ENCODE measurements at places on chromosomes 1 and 21.

DNA sequence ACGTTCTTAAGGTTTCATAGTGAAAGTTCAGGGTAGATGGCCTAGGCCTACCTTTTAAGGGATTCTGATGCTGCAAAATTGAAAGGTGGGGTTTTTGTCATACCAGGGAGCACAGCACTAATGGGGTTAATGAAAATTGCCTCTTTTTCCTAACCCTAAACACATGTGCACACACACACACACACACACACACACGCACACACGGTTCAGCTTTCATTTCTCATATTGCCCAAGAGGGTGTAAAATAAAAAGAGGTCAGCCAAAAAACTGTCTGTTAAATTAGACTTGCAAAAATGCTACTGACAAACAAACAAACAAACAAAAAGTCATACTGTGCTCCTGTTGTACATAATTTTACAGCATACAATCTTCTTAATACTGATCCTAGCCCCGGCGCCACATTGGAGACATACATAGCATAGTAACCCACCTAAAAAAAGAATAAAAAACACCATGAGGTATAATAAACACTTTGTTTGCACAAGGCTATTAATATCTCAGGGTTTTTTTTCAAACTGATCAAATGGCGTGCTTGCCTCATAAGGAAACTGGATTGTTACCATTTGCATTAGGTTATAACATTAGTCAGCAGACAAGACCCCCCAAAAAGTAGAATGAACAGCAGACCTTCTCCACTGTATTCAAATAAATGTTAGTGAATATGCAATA is 69.1 kb downstream of the TGFB2 start:
- DNase-seq = no peak

- DNase-seq = no peak
Observed at GRCh38 chr1:157292302-157292701, 154.1 kb upstream of the ETV3 start.

- peak; percentile 62 for DNase-seq
Observed at GRCh38 chr1:206864939-206865671, at the start of gene IL20. Gene IL20, plus strand, starts transcription at chr1:206865623. Its CDS starts 230 bp downstream, at chr1:206865853.

GRCh38 chr1:153356392-153357075 is 1.1 kb upstream of the S100A9 start:
- DNase-seq = no peak

GRCh38 chr1:39745016-39745670 is 6.5 kb downstream of the PPIE start:
- no peak for DNase-seq

DNA sequence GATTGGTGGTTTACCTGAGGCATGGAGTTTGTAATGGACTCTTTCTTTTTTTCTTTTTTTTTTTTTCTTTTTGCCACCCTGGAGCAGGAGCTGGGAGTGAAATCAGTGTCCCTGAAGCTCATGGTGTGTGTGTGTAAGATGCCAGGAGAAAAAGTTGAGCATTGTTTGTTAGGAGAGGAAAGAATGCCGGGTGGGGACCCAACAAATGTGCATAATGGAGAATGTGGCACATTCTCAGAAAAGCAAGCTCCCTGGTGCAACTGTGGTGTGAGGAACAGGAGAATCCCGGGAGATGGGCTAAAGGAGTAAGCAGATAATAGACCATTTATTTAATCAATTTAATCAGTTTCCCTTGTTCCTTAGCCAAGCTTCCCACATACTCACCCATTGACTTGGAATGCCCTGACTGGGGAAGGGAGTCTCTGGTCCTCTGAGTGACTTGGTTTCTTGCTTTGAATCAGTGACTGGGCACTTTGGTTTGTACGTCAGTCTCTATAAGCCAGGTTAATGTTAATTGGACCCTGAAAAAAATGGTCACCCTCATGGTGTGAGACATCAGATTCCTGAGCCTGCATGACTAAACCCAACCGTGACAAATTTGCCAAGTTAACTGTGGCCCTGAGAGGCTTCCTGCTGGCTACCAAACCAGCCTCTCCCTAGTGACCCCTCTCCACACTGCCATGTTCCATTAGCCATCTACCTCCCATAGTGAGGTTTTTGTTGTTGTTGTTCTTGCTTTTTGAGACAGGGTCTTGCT is 43.9 kb upstream of the ITPKB start:
- no peak for DNase-seq

DNA sequence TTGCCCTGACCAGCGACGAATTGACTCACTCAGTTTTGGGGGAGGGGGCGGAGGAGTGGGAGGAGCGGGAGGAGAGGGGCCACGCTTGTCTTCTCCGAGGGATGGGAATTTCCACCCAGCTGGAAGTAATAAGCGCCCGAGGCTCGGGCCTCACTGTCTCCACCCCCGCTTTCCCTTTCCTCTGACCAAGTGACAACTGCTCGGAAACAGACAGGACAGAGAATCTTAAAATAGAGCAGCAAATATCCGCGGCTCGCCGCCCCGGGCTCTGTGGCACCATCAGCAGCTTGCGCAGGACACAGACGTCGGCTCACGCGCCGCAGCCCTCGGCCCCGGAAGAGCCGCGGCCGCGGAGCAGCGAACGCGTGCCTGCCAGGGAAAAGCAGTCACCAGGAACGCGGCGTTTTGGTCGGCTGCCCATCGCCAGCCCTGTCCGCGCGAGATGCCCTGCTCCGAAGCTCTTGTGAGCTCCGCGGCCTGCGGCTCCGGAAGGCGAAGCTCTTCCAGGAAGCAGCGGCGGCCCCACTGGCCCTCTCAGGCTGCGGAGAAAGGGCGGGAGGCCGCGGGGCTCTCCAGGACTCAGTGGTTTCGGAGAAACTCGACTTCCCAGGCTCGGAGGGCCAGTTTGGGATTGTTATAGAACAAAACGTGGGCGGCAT is 10.7 kb upstream of the RGS16 start:
- DNase-seq = peak; percentile 77

DNA sequence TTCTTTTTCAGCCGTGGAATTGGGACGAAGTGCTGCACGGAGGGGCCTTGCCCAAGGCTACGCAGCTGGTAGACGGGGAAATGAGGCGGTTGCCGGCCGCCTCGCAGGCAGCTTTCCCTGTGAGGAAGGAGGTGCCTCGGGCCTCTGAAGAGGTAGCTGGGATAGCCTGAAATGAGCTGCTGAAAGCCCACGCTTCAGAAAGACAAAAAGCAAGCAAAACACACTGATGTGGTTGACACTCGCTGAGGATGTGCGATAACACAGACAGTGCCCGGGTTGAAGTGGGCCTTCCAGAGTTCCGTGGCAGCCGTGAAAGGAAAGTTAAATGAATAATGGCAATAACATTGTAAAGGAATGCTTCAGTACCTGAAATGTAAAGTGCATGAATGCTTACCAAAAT is 47.2 kb downstream of the S1PR1 start:
- no peak for DNase-seq

DNA sequence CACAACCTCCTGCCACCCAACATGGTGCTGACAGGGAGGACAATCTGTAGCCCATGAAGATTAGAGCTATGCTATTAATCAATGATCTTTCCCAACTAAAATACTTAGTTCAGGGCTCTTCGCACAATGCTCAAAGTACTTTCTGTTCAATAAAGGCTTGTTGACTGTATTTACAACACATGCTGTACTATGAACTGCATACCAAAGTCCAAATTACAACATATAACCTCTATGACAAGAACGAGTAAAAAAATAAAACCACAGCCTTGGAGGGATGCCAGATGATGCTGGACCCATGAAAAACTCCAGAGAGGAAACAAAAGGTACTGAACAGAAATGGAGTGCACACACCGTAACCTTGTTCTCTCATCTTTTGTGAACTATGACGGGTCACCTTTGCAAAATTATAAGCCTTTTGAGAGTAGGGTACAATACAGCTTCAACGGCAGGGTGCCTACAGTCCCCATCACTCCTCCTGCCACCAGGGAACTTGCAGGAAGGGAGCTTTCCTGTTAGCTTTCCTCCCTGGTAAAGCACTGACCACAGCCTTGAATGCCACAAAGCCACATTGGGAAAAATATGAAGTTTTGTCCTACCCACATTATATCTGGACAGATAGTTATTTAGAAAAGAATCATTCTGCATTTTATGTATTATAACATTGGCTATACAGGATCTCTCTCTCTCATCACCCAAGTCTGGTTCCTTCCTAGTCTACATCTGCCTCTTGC is 175.6 kb downstream of the NRIP1 start:
- no peak for DNase-seq

- DNase-seq = no peak
Observed at GRCh38 chr1:60277269-60277668, 203.7 kb upstream of the C1orf87 start.

DNA sequence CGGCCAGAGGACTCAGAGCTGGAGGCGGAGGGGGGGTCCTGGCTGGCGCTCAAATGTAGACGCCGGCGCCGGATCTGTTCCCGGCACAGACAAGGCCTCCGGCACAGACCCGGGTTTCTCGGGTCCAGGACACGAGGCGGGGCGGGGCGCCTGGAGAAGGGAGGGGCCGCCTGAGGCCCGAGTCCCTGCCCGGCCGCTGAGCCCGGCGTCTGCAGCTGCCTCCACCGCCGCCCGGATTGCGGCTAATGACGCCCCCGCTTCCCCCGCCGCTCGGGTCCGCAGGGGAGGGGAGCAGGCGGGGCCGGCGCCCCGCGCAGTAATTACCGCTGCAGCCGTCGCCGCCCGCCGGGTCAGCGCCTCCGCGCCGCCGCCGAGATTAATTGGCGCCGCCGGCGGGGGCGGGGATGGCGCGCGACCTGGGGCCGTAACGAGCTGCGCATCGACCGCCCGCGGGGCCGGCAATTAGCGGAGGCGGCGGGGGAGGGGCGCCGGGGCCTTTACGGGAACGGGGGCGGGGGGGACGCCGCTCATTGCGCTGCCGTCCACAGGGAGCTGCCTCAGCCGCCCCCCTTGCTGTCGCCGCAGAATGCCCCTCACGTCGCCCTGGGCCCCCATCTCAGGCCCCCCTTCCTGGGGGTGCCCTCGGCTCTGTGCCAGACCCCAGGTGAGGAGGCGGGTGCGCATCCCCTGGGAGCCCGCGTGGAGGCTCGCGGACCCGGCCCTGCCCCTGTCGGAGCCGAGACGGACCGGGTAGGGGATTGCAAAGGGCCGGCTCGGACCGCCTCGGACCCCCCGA is 17.3 kb downstream of the NOC2L start:
- peak; percentile 76 for DNase-seq

GRCh38 chr1:180229483-180230415 is at the start of gene LHX4:
Gene LHX4, plus strand, starts transcription at chr1:180230264. Its CDS starts 266 bp downstream, at chr1:180230530.
- peak; percentile 82 for DNase-seq

DNA sequence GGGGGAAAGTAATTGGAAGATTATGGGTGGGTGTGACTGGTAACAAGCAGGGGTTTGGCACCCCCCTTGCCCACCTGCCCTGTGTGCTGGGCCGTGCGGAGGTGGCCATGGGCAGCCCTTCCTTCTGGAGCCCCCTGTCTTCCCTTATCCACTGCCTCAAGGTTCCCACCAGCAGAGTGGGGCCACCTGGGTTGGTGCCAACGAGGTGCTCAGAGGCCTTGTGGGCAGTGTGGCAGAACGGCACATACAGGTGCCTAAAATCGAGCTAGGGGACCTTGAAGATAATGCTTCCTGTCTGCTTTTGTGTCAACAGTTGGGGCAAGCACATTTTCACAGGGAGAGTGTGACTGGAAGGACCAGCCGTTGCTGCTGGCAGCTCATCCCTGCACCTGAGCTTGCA is 161.8 kb downstream of the PCBP3 start:
- no peak for DNase-seq

- no peak for DNase-seq
Observed at GRCh38 chr1:96955307-96956012, 233.9 kb downstream of the PTBP2 start.

- peak; percentile 40 for DNase-seq
Observed at GRCh38 chr1:219460896-219461815, 151.7 kb downstream of the ZC3H11B start.

DNA sequence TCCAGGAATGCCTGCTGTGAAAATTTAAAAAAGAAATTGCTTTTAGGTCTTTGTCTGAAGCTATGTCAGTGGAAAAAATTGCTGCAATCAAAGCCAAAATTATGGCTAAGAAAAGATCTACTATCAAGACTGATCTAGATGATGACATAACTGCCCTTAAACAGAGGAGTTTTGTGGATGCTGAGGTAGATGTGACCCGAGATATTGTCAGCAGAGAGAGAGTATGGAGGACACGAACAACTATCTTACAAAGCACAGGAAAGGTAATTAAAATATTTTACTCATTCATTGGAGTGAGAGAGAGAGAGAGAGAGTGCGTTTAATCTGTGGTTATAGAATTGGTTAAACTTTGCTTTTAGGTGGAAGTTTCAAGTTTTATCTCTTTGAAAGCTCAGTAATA is 20.0 kb downstream of the CDC73 start:
- no peak for DNase-seq

DNA sequence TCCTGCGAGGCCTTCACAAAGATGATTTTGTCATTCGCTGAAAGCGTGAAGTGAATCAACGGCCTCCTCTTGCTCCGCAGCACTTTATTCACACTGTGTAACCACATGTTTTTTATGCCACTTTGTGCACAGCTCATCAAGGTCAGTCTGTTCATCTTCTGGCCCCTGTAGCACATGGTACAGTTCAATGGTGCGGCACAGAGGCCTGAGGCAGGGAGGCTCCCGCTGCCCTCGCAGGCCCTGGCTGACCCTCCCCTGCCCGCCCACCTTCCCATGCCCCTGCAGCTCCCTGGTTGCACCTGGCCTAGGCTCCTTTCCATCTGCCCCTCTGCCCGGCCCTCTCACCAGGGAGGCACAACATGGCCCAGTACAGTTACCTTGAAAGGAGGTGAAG is 87.5 kb downstream of the CD247 start:
- DNase-seq = no peak

DNA sequence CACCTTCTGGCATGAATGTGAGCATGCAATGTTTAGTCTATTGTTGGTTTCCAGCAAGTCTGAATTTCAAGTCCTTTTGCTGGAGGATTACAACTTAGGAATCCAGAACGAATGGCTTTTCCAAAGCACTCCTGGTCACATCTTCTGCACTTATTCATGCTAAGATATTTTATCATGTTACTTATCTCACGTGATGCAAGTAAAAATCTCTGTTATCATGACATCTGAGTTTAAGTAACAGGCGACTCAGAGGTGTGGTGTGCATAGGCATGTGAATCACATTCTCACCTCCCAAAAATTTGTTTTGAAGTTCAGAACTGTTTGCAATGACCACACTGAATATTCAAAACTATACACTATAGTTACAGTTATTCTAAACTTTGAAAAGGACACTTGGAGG is 204.8 kb upstream of the FGGY start:
- no peak for DNase-seq

DNA sequence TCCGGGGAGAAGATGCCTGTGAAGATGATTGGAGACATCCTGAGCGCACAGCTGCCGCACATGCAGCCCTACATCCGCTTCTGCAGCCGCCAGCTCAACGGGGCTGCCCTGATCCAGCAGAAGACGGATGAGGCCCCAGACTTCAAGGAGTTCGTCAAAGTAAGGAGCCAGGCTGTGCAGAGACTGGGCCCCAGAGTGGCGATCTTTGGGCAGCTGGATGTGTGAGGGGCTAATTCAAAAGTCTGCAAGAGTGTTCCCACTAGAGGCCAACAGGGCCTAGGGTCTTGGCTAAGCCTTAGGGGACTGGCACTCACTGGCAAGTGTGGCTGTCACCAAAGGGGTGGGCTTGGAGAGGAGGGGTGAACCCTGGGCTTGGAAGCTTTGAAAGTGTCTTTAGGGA is 50.4 kb downstream of the ATP5PO start:
- no peak for DNase-seq

- no peak for DNase-seq
Observed at GRCh38 chr1:216462066-216462775, 39.0 kb upstream of the USH2A start.

GRCh38 chr1:213385201-213385600 is 334.2 kb downstream of the RPS6KC1 start:
- no peak for DNase-seq

GRCh38 chr1:184605941-184606340 is 148.7 kb downstream of the EDEM3 start:
- DNase-seq = no peak

Measured in GM13976 (cell line).